Vein endothelial cell (primary cell): ENCODE measurements at places on chromosomes 4 and X. TPM values are rescaled to one million over a fixed set of nuclear protein-coding genes. Genes with fewer than 3 reads are reported as not detected.

F8A3 gene
- total RNA-seq: 3.0 and 3.9 TPM in 2 replicates

GAGE1 gene
- not detected in 2 replicates for total RNA-seq

BLOC1S4 gene
- 8.3 and 12.4 TPM in 2 replicates for total RNA-seq

SERTM2 gene
- not detected in 2 replicates for total RNA-seq

INTU gene
- 2.6 and 4.6 TPM in 2 replicates for total RNA-seq

F8A1 gene
- 2.1 and 2.3 TPM in 2 replicates for total RNA-seq

PRRG1 gene
- total RNA-seq: 56.8 and 72.2 TPM in 2 replicates

UNC5C gene
- 0.29 and 1.3 TPM in 2 replicates for total RNA-seq

PLAC8 gene
- 1.3 and 2.5 TPM in 2 replicates for total RNA-seq
